NCI-H510A treated with DMSO at 0.1 percent for 48 hours (cell line): ENCODE measurements at places on chromosomes 3 and 15.

- peak; percentile 39 for DNase-seq
Observed at GRCh38 chr3:77038930-77039605, 831 bp upstream of the ROBO2 start.

DNA sequence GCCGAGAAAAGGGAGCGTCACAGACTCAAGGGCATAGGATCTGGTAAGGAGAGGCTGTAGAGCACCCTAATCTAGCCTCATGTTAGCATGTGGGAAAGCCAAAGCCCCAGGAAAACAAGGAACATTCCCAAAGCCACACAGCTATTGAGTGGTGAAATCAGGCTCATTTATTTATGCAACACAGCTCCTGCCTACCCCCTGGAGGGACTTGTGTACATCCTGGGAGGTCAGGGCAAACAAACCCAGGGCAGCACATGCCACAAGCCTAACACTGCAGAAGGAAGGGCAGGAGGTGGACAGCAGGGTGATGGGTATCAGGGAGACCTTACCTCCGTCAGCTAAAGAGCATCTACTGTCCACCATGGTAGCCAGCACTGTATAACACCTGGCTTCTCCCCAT, 283.5 kb downstream of the RPLP1 start:
- no peak for DNase-seq

- DNase-seq = no peak
Observed at GRCh38 chr3:133756716-133757694, 10.8 kb downstream of the TF start.

DNA sequence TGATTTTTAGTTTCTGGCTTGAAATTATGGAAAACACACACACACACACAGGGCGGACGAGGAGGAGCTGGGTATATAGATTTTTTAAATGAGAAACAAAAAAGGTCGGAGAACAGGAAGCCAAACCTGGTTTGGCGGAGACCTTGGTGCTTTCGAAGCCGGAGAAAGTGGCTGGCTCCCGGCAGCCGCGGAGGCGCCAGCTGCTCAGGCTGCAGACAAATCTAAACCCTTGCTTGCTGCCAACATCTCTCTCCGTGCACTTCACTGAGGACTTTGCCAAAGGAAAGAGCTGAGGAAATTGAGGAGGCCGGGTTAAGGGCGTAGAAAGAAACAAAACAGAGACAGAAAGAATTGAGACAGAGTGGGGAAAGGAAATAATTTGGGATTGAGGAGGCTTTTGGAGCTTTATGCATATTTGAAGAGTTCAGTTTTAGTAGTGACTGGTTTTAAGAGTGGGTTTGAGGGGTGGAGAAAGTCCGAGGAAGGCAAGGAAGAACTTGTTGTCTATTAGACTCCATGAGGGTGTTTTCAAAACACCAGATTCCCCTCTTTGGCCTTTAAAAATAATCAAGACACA, 2.2 kb downstream of the ZIC1 start:
- DNase-seq = peak; percentile 38

DNA sequence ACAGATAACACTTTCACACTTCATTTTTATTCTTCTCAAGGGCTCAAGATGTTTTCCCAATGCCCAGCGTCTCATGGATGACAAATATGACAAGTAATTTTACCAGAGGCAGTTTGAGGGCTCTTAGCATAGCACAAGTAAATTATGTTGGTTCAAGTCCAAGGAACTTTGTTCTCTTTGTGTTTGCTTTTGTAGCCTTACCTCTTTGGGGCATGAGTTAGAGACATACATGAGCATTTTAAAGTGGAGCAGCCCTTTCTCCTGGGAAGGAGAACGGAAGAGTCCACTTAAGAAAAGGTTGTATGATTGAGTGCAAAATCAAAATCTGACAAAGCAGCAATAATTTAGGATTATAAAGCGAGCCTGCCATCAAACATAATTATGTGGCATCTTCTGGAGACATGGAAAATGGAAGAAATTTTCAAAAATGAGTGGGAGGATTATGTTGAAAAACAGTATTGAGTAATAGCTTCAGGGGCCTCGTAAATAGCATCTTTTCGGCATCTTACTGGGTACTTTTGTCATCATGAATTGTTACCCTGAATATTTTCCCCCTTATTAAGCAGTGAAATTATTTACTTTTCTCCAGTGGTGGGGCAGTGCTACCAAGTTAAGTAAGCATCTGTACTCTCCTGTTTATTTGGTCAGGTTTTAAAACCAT, 65.9 kb downstream of the PGPEP1L start:
- DNase-seq = no peak

DNA sequence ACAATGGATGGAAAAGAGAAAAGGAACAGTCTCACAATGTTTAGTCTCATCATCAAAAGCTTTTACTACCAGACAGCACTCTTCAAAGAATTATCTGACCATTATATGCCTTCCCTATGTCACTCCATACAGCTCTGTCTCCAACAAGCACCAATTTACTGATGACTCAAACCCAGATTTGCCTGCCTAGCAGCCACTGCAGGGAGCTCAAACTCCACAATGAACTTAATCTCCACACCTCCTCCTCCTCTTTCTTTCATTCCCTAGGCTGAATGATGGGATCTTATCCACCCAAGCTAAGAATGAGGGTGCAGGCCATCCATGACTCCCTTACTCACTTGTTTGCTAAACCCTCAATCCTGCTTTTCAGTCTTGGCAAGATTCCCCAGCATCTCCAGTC, 45.5 kb downstream of the NBEAL2 start:
- DNase-seq = no peak

GRCh38 chr3:159786489-159787177, 202.0 kb upstream of the IL12A start:
- no peak for DNase-seq

GRCh38 chr3:161266731-161267150, 45.6 kb downstream of the NMD3 start:
- peak; percentile 74 for DNase-seq

DNA sequence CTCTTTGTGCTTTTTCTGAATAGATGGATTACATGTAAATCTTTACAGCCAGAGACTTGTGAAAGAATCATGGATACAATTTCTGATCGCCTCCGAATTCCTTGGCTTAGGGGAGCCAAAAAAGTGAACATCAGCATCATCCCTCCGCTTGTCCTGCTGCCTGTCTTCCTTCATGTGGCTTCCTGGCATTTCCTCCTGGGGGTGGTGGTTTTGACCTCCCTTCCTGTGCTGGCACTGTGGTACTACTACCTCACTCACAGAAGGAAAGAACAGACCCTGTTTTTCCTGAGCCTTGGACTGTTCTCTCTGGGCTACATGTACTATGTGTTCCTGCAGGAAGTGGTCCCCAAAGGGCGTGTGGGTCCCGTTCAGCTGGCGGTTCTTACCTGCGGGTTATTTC, 5.9 kb downstream of the ZDHHC23 start:
- DNase-seq = no peak

- no peak for DNase-seq
Observed at GRCh38 chr15:25691544-25692430, 171.3 kb downstream of the ATP10A start.

DNA sequence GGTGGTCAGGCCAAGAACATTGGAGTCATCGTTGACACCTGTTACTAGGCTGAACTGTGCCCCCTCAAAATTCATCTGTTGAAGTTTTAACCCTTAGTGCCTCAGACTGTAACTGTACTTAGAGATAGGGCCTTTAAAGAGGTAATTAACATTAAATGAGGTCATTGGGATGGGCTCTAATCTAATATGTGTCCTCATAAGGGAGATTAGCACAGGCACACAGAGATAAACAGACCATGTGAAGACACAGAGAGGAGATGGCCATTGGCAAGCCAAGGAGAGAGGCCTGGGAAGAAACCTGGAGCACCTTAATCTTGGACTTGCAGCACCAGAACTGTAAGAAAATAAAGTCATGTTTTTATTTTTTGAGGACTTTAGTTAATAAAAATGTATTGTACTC, 59.6 kb downstream of the PLCL2 start:
- DNase-seq = no peak

- DNase-seq = no peak
Observed at GRCh38 chr3:143367171-143367570, 247.6 kb downstream of the CHST2 start.

GRCh38 chr3:178385280-178385952, 150.8 kb upstream of the KCNMB2 start:
- DNase-seq = peak; percentile 80
